NCI-H2029 treated with DMSO at 0.1 percent for 48 hours (cell line): ENCODE measurements at places on chromosomes 2 and 18.
A peak's percentile ranks its signal among the peaks of the same experiment; 100 is the strongest.

DNA sequence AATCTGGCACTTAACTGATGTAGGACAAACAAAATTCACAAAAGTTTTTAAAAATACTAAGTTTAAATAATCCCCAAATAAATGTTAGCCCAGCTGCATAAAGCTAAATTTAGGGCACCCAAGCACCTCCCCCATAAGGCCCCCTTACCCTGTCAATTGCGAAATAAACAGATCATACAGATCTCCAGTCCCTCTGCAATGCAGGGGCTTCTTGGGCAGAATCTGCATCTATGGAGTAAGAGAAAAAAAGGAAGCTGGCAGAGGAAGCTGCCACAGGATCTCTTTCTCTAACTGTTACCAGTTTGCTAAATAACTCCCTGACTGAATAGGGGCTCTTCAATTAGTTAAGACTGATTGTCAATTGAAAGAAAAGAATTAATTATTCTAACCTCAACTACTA is 117.7 kb downstream of the MEMO1 start:
- DNase-seq = no peak

- DNase-seq = no peak
These were observed 44.0 kb downstream of the ARHGEF33 start for GRCh38 chr2:38933653-38934052.

- DNase-seq = no peak
These were observed 75.3 kb downstream of the COLEC12 start for GRCh38 chr18:425106-425745.

- peak; percentile 11 for DNase-seq
These were observed 189.4 kb upstream of the ARL4C start for GRCh38 chr2:234686088-234686890.

DNA sequence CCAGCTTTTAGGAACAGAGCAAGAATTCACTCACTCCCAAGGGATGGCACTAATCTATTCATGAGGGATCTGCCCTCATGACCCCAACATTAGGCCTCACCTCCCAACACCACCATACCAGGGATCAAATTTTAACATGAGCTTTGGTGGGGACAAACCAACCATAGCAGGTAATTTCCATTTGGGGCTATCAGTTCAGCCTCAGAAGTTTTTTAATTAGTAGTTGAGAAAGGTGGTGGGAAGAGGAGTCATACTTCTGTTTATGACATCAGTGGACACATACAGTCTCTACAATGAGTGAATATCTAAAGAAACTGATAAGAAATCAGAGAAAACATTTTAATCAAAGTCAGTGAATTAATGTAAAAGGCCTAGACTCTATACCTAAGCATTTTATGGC is 59.6 kb upstream of the EMILIN2 start:
- no peak for DNase-seq

GRCh38 chr2:107337209-107337898 is 451.4 kb upstream of the ST6GAL2 start:
- no peak for DNase-seq

DNA sequence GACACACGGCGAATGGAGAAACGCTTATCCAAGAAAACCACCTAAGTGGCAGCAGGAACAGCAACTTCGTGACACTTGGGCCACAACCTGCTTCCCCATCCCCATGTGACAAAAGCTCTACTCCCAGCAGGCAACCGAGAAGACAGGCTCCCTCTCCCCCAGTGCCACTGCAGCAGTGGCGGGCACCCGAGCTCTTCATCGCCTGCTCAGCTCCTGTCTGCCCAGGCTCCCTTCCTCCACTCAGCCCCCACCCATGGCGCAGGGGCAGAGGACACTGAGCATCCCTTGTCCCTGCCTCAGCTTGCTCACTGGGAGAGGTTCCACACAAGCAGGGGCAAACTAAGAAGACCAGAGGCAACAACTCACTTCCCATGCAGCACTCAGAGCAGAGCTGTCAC is 22.9 kb downstream of the SLC66A2 start:
- no peak for DNase-seq

DNA sequence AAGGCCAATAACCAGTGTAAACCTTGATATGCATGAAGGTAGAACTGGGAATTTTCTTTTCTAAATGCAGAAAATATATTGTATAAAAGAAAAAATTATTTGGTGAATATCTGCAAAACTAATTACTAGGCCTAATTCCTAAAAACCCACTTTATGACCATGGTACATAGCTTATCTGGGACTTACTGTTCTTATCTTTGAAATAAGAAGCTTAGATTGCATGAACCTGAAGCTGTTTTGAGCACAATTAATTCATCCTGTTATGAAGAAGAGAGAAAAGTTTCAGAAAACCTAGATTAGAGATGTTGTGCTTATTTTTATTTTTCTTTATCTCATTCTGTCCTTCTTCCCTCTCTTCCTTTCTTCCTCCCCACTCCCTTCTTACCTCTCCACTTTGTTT is 235.0 kb downstream of the GULP1 start:
- no peak for DNase-seq

DNA sequence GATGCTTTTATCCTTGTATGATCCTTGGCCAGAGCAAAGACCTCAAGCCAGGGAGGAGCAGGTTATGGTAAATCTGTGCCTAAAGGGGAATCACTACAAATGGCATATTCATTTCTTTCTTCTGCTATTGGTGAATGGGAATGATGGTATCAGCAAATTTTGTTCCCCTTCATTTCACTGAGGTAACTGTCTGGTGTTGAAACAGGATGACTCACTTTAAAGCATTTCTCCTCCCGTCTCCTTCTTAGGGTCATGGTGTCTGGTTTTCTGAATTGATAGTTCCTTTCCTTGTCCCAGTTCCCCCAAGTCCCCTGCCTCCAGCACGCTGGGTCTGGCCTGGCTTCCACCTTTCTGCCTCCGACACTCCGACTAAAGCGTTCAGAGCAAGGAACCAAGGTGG is 109.2 kb downstream of the MREG start:
- DNase-seq = no peak

DNA sequence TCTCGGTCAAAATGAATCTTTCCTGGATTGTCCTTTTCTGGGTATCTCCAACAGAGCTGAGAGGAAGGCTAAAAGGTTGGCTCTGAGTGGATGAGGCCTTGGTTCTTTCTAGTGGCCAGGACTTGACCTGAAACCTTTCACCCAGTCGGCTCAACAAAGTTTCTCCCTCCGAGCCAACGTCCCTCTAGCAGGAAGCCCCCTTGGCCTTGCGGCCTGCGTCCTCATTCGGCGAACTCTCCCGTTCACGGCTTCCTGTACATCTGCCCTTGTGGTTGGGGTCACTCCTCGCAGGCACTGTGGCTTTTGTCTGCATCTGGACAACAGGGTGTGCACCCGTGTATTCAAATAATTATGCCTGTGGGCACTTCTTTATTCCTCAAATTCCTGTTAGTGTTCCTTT is 9.4 kb upstream of the SIX3 start:
- DNase-seq = no peak

DNA sequence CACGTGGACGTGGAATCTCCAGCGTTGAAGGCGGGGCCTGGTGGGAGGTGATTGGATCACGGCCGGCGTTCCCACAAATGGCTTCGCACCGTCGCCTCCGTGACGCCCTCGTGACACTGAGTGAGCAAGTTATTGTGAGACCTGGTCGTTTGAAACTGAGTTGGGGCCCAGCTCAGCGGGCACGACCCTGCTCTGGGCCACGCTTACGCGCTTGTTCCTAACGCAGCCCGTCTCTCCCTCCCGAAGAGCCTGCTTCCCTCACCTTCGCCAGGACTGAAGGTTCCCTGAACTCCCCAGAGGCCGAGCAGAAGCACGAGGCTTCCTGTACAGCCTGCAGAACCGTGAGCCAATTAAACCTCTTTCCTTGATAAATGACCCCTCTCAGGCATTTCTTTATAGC is 121.8 kb downstream of the RTP5 start:
- no peak for DNase-seq

DNA sequence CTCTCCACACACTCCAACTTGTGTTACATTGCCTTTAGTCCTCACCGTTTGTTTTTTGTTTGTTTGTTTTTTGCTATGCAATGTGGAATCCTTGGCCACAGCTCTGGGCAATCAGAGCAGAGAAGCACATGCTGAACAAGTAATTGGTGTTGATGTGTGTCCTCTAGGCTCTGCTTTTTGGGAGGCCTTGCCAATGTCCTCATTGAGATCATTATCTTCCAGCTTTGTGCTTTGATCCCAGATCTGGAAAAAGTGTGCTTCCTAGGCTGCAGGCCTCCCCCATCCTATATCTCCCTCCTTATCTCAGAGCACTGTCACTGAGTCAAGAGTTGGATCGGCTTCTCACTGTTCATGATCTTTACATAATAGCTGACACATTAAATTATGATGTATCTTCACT is 25.9 kb downstream of the OSR1 start:
- no peak for DNase-seq

DNA sequence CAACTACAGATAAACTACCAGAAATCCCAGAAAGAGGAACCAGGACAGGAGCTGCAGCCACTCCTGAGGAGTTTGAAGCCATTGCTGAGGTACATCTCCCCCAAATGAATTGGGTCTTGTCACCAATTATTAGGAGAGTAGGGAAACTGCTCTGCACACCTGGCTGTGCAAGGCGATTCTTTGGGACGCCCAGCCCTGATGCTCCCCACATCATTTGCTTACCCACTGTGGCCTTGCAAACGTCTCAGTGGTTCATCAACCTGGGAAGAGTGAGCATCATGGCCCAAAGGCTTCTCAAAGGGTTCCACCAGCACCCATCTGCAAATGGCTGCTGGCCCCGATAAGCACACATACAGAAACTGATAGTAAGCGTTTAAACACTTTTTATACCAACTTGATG is 21.8 kb upstream of the DCDC2C start:
- no peak for DNase-seq

GRCh38 chr2:120858361-120859106 is 122.9 kb downstream of the GLI2 start:
- no peak for DNase-seq

- DNase-seq = no peak
These were observed 137.1 kb upstream of the TACR1 start for GRCh38 chr2:75336451-75336850.

DNA sequence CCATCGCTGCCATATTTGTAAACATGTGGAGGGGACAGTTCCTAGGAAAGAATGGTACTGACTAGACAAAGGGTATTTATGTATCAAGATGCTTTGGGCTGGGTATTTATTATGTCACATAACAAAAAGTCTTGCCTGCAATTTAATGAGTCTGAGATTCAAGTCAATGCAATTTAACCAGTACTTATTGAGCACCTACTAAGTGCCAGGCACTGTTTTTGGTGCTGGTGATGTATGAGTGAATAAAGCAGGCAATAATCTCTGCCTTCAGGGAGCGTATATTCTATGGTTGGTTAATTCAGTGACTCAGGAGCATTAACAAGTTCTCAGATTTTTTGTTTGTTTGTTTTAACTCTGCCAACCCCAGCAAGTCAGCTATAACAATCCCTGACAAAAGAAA is 24.6 kb upstream of the ACVR1 start:
- no peak for DNase-seq

GRCh38 chr2:42941633-42942176 is 149.3 kb upstream of the HAAO start:
- DNase-seq = no peak

GRCh38 chr2:49490710-49491109 is 336.4 kb upstream of the FSHR start:
- DNase-seq = peak; percentile 39

DNA sequence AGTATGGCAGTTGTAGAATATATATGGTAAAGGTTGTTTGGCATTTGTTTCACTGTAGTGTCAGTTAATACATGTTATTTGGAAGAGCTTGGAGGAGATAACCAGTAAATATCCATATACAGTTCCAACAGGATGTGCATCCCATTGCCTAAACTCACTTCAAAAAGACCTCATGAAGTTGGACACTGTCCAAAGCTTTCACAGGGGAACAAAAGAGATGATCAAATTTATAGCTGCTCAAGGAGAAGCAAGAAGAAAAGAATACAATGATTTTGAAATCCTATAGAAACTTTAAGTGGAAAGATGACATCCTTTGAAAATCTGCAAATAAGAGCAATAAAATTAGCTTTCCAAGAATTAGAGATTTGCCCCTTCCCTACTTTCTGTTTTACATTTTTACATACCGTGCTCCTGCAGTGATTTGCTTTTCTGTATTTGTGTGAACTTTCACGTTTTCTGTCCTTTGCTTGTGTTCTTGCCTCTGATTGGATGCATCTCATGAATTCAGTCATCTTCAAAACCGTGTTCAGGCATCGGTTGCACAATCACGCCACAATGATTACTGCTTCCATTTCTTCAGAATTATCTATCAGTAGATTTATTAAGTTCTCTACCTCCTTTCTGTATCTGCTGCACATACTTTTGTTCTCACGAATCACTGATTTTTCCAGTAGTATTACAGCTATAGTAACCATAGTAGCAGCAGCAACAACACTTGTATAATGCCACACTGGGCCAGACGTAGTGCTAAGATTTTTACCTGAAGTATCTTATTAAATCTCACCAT is 83.8 kb downstream of the PARD3B start:
- DNase-seq = no peak

- no peak for DNase-seq
These were observed 18.8 kb upstream of the MREG start for GRCh38 chr2:216031960-216032689.

GRCh38 chr2:85071096-85071495 is 62.1 kb upstream of the TCF7L1 start:
- DNase-seq = no peak

GRCh38 chr18:11553098-11553940 is 56.1 kb upstream of the SLC35G4 start:
- DNase-seq = peak; percentile 28

DNA sequence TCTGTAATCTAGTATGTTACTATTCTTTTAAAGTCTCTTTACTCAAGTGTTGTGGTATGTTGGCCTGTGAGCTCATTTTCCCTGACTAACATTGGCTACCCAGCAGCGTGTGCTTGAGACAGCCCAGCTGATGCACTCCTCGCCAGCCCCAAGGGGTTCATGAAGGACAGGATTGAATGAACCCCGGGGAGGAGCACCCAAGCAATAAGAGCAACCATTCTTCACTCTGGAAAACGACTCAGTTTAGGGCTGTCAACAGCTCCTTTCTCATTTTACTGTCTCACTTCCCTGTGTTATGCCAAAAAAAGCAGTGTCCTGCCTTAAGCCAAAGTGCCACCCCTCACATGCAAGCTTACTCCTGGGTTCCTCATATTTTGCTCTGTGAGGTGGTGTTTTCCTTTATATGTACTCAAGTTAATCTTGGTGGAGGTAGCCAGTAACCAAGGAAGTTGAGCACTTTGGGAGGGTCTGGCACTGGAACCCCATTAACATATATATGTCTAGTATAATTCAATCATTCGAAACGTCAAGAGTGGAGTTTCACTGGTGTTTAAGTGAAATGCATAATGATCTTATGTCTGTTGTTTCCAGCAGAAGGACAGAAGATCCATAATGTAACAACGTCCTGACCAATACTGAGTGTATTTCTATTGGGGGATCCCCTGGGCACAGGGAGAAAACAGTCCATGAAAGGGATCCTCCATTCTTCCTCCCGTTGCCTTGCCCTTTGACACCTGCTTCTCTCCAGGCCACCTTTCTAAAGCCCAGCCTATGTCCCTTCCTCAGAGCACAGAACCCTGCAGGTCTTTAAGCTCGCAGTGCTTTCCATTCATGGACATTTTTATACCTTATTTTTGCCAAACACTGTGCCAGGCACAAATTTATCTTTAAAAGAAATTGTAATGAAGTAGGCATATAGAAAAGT is 43.2 kb downstream of the ATIC start:
- DNase-seq = no peak
